Skin of body (tissue), 3 donors: ENCODE measurements at places on chromosomes 16 and 17. TPM values are rescaled to one million over a fixed set of nuclear protein-coding genes. Genes with fewer than 3 reads are reported as not detected.
A peak's percentile ranks its signal among the peaks of the same experiment; 100 is the strongest.

GRCh38 chr17:41750862-41751261 is 16.4 kb upstream of the HAP1 start:
- no peak for DNase-seq

- DNase-seq: no peak
Observed at GRCh38 chr16:89031715-89032659, 55.0 kb upstream of the CBFA2T3 start.

DNA sequence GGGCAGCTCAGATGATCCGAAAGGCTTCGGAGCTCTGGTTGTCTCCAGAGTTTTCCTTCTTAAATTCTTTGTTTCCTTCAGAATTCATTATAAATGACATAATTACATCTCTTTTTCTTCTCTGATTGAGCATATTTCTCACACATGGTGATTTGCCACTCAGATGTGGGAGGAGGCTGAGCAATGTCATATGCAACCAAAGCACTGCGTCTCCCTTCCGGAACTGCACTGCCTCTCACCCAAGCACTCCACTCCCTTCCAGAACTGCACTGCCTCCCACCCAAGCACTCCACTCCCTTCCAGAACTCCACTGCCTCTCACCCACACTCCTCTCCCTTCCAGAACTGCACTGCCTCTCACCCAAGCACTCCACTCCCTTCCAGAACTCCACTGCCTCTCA is 131.5 kb downstream of the SALL1 start:
- peak; percentile 53 for DNase-seq

DNA sequence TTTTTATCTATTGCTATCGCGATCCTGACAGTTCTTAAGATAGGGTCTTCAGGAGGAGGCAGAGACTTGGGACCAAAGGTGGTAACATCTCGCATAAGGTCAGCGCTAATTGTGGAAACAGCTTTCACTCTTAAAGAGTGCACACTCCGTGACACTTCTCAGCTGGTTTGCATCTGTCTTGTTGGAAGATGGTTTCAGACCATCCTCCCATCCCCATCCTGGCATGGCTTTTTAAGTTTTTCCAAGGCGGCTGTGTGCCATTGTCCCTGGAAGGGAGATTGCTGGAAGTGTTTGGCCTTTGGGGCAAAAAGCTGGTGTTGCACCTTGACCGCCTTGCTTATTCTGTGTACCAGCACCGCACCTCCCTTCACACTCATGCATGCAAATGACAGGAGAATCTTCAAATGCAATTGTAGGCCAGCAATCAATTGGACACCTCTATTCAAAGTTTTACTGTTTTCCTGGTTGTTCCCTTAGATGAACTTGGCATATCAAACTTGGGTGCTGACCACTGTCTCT is 1.5 kb downstream of the SOCS7 start:
- DNase-seq: no peak

Gene TBC1D3E
- not detected for total RNA-seq

DNA sequence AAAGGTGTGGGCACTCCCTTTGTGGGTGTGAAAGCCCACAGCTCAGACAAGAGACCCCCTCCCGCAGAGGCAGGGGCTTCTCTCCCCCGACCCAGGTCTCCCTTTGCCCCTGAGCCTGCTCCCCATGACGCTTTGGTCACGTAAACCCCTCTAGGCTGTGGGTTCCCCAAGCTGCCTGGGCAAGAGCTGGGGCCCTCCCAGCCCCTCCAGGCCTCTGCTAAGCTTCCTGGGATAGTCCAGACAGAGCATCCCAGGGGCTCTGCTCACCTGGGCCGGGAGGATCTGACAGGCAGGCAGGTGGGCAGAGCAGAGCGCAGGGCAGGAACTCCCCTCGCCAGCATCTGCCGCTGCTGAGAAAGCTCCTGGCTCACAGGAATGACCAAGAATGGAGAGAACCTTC is 177.3 kb downstream of the BANP start:
- DNase-seq: no peak

Gene HSF5
- under 0.01 TPM for total RNA-seq
